ENCODE measurements at places on chromosomes 2 and 18.

DNA sequence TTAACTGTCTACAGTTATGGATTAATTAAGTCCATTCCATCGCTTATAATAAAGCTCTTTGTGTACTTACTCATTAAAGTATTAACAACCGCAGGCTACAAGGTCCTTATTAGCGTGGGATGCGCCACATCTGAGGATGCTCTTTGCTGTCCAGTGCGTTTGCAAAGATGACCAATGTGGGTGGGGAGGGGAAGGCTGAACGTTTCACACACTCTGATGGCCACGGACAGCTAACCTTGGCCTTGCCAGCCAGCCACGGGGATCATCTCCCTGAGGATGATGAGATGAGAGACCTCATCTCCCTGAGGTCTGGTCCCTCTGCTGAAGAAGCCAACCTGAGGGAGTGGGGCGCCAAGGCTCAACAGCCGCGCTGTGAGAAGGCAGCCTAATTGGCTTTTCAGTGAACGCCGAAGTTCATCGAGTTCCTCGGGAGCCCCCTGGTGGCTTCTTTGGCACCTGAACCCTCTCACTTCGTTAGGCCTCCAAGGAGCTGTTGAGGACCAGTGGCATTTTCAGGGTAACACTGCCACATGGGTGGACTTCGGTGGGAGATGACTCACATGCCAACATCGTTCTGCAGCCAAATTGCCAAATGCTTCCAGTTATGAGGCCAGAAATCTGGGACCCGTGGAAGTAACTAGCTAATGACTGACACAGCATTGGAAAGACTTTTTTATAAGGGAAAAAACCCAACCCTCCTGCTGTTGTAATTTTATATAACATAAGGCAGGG lies 69.3 kb upstream of the SEC11C start:
- no peaks in the 10 kb centered on the region for H3K36me3 ChIP-seq
- H3K4me3 ChIP-seq = no peak overlapping the region
- no peak overlapping the region for H3K27ac ChIP-seq
- peak; percentile 91 for DNase-seq

- H3K27ac ChIP-seq = no peak overlapping the region
- no peaks in the 10 kb centered on the region for H3K27me3 ChIP-seq
- H3K4me3 ChIP-seq = no peak overlapping the region
- peak; percentile 65 for DNase-seq
- no peaks in the 10 kb centered on the region for H3K36me3 ChIP-seq
Measured at GRCh38 chr2:129744649-129745048, 234.8 kb upstream of the RAB6C start.

DNA sequence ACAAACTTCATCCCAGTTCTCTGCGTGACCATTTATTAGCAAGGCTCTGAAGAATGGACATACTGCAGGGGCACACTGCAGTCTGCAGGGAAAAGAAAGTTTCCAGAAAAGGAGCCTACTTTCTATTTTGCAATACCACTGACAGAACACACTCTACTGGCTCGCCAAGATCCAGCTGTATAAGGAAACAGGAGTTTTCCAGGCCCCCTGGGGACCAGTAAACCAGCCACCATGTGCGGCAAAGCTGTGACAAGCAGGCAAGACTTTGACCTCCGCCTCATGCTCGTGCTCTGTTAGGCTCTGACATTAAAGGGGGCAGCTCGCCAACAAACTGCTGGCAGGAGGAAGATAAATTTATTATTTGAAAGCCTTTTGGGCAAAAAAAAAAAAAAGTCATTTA lies 67.3 kb downstream of the CCBE1 start:
- peak; percentile 84 for DNase-seq
- H3K4me3 ChIP-seq = no peak overlapping the region
- no peaks in the 10 kb centered on the region for H3K36me3 ChIP-seq
- no peaks in the 10 kb centered on the region for H3K4me1 ChIP-seq
- H3K27ac ChIP-seq = no peak overlapping the region
- no peaks in the 10 kb centered on the region for H3K27me3 ChIP-seq

DNA sequence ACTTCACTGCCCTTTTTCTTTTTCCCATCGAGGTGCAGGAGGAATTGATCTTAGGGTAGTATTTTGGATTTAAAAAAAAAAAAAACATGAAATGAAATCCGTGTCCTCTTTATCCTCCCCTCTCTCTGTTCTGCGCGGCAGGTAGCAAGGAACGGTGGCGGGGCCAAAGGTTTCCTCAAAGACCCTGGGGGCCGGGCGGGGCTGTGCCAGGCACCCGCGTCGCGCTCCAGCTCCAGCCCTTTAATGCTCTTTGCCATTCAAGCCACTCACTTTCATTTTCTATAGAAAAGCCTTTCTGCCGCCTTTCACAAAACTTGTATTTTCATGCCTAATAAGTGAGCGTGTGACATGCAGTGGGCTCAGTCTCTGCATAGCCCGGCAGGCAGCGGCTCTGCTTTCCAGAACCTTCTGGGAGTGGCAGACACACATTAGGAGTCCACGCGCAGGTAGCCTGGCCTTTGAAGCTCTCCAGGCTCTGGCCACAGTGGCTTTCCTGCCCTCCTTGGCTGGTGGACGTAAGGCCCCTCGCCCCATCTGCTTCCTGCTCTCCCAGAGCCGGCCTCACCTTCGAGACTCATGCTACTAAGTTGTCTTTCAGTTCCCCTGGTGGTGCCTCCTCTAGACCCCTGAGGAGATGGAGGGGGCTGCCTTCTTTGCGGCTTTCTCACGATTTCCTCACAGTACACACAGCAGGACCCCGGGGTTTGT lies 41.7 kb downstream of the AGAP1 start:
- peak overlapping the region; percentile 22 for H3K4me3 ChIP-seq
- DNase-seq = no peak
- peaks cover 29% of the 10 kb centered on the region for H3K4me1 ChIP-seq
- H3K27ac ChIP-seq = no peak overlapping the region
- H3K36me3 ChIP-seq = no peaks in the 10 kb centered on the region
- H3K27me3 ChIP-seq = no peaks in the 10 kb centered on the region

- H3K27me3 ChIP-seq = no peaks in the 10 kb centered on the region
- H3K4me1 ChIP-seq = peaks cover under 1% of the 10 kb centered on the region
- no peak overlapping the region for H3K4me3 ChIP-seq
- no peak for DNase-seq
Measured at GRCh38 chr2:23548143-23548769, 163.3 kb downstream of the KLHL29 start.

GRCh38 chr2:215537611-215538010 lies 101.7 kb upstream of the FN1 start:
- H3K27me3 ChIP-seq = no peaks in the 10 kb centered on the region
- H3K4me1 ChIP-seq = peaks cover 16% of the 10 kb centered on the region
- DNase-seq = no peak
- no peak overlapping the region for H3K4me3 ChIP-seq
- no peaks in the 10 kb centered on the region for H3K36me3 ChIP-seq

DNA sequence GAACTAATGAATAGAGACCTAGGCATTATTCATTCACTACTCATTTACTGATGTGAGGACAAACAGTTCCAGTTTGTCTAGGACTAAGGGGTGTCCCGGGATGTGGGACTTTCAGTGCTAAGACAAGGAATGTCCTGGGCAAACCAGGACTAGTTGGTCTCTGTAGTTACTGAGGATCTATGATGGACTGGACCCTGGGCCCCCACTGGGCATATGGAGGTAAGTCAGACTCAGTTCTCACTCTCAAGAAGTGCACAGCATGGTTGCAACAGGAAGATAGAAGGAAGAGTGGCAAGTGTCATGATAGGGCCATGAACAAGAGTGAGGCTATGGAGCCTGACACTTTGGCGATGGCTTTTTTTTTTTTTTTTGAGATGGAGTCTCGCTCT lies 128.2 kb downstream of the MYCN start:
- DNase-seq = no peak
- H3K27me3 ChIP-seq = no peaks in the 10 kb centered on the region
- H3K27ac ChIP-seq = no peak overlapping the region
- H3K4me3 ChIP-seq = no peak overlapping the region

DNA sequence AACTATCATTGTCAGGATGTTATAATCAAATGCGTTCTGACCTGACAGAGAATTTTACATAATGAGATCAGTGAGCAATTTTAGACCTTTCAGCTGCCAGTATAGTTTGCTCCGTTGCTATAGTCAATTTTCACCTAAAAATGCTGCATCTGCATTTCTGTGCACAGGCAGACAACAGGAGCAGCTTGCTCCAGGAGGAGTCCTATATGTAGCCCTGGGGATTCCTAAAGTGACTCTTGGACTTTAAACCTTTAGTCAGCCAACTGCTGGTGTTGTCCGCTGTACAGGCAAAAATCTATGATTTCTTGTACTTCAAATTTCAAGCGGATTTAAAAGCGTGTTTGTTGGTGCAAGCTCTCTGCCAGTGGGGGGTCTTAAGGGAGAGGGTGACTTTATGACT lies 25.7 kb downstream of the SLC16A14 start:
- no peaks in the 10 kb centered on the region for H3K4me1 ChIP-seq
- no peaks in the 10 kb centered on the region for H3K36me3 ChIP-seq
- DNase-seq = no peak
- H3K4me3 ChIP-seq = no peak overlapping the region
- H3K27ac ChIP-seq = no peak overlapping the region

DNA sequence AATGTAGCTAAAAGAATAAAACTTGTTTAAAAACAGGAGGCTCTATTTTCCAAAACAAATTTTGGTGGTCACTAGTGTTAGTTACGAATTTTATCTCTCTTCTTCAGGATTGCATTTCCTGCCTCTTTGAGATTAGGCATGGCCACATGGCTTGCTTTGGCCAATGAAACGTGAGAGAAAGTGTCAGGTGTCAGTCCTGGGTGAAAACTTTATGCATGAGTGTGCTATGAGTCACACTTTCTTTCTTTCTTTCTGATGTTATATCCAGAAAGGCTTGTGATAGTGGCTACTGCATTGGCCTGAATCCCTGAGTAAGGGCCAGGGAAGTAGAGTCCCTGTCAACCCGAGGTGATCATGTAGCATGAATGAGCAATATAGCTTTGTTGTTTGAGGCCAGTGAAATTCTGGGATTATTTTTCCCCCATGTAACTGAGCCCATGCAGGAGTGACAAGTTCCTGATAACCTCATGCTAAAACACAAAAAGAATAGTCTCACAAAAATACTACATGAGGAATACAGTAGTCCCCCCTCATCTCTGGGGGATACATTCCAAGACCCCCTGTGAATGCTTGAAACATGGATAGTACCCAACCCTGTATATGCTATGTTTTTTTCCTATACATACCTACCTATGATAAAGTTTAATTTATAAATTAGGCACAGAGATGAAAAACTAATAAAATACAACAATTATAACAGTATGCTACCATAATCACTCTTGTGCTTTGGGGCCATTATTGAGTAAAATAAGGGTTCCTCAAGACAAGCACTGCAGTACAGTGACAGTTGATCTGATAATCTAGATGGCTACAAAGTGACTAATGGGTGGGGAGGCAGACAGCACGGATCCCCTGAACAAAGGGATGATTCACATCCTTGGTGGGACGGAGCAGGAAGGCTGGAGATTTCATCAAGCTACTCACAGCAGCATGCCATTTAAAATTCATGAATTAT lies 109.5 kb downstream of the CDC42EP3 start:
- H3K4me3 ChIP-seq = no peak overlapping the region
- H3K4me1 ChIP-seq = peaks cover 10% of the 10 kb centered on the region
- H3K27me3 ChIP-seq = no peaks in the 10 kb centered on the region
- no peaks in the 10 kb centered on the region for H3K36me3 ChIP-seq

DNA sequence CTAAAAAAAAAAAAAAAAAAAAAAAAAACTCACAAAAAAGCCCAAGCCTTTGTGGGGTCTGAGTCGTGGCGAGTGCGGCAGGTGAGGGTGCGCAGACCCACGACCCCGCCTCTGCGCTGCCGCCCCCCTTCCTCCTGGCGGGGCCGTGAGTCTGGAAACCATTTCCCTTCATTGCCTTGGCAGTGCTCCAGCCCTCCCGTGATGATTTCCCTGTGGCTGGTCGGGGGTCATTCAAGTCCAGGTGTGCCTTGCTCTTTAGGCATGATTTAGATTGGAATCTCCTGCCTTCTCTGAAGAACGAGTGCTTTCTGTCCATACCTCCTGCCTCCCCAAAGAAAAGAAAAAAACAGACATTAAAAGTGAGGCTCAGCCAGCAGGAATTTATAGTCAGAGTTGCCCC lies 161.8 kb downstream of the FAM210A start:
- H3K4me1 ChIP-seq = peaks cover 21% of the 10 kb centered on the region
- H3K27me3 ChIP-seq = no peaks in the 10 kb centered on the region
- no peak overlapping the region for H3K27ac ChIP-seq
- no peak for DNase-seq

DNA sequence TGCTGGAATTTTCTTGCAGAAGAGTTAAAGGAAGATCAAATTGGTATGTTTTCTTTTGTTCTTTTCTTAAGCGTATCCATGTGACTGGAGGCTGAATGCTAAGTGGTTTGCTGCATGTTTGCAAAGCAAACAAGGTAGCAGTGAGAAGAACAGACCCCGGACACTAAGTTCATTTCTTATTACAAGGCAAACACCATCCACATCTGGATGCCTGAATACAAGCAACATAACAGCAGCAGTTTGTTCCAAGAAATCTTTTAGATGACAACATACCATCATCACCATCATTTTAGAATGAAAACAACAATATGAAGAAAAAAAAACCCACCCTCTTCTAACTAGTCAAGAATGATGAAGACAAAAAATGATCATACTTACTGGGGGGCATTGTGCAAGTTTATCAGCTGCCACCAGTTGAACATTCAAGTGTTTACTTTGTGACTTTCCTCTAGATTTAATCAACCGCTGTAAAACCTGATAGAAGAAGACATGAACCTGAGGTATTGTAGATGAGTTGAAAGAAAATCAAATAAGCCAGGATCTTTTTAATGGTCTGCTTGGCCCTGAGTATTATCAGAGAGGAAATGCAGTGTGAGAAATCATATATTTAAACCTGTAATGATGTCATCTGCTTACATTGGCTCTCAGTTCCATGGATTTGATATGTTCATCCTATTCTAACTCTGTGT lies 25.0 kb upstream of the ARL5A start:
- H3K27me3 ChIP-seq = no peaks in the 10 kb centered on the region
- no peak for DNase-seq
- no peaks in the 10 kb centered on the region for H3K36me3 ChIP-seq
- no peaks in the 10 kb centered on the region for H3K4me1 ChIP-seq
- H3K27ac ChIP-seq = no peak overlapping the region

DNA sequence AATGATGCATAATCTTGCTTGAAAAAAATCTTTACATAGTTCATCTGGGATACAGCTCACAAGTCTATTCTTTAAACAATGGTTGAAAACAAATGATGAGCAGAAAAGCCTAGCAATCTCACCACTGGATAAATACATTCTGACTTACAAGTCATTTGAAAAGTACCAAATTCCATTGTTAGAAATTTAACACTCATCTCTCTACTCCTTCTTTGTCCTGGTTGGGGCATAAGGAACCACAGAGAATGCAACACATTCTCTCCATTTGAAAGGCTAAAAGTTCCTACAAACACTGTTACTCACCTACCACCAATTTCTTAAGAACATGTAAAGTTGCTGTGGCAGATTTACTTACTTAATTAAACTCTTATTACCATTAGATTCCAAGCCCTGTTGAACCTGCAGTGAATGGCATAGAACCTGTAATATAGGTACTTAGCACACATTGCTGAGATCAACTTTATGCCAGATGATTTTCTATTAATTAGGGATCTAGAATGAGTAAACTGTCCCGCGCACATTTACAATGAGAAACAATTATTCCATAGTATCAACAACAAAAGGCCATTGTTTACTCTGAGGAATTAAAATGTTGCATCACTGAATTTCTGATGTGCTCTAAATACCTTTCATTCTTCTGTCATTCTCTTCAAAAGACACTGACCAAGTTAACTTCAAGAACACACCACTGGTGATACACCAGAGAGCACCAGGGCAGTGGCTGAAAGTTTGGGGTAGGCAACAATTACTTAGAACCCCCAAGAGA lies 69.6 kb downstream of the CABYR start:
- H3K36me3 ChIP-seq = no peaks in the 10 kb centered on the region
- no peak overlapping the region for H3K27ac ChIP-seq
- H3K4me3 ChIP-seq = no peak overlapping the region
- no peaks in the 10 kb centered on the region for H3K4me1 ChIP-seq
- DNase-seq = no peak
